ENCODE measurements at places on chromosomes 5 and 9.

- no peak for DNase-seq
These were observed 131.2 kb downstream of the RGS3 start for GRCh38 chr9:113594484-113595299.

DNA sequence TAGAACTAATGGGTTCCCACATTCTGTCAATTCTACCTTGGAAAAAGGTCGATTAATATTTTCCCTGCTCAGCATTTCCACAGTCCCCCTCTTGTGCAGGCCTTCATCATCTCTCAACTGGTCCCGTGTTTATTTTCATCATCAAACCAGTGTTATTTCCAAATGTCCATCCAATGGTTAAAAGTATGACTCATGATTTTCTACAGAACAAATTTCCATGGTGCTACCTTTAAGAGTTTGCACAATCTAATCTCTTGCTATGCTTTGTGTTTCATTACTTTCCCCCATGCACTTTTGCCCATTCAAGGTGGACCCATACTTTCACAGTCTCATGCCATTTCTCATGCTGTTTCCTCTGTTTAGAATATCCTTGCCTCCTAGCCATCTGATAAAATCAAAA is 143.7 kb downstream of the CCDC192 start:
- DNase-seq, result no peak

DNA sequence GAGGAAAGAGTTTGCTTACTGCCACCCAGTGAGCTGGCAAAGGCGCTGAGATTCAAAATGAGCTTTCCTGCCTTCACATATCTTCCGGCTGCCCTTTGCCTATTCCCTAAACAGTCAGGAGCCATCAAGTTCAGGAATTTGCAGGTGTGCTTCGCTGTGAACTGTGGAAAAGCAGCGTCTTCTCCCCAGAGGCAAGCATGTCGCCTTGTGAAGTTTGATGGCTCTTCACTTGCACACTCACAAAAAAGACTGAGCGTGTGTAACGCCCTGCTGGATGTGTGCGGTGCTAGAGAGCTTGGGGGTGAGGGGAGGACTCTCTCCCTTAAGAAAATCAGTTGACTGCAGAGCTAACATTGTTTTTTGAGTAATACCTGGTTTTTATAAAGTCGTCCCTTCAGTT is 288.7 kb downstream of the DOCK8 start:
- no peak for DNase-seq

DNA sequence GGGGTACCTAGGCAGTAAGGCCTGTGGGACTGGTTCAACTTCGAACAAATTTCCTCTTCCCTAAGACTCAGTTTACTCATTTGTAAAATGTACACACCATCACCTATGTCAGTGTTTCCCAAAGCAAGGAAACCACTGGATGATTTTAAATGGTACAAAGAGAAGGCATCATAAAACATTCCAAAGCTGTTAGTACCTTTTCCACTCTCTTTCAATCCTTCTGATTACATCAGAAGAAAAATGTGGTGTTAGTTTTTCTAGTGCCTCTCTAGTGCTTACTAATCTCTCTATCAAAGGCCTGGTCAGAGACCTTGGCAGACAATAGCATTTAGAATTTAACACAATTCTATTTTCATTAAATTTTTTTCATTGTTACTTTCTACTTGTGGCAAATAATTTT is 18.1 kb downstream of the NR6A1 start:
- no peak for DNase-seq

GRCh38 chr5:57664700-57665099 is 182.1 kb upstream of the ACTBL2 start:
- no peak for DNase-seq

GRCh38 chr5:173998531-173998930 is 9.6 kb downstream of the C5orf47 start:
- DNase-seq, result no peak

DNA sequence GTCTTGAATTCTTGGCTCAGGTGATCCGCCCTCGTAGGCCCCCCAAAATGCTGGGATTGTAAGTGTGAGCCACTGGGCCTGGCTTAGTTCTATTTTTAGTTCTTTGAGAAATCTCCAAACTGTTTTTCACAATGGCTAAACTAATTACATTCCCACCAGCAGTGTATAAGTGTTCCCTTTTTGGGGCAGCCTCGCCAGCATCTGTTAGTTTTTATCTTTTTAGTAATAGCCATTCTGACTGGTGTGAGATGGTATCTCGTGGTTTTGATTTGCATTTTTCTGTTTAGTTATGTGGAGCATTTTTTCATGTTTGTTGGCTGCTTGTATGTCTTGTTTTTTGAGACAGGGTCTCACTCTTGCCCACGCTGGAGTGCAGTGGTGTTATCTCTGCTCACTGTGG is 28.2 kb downstream of the CNOT6 start:
- DNase-seq, result no peak

DNA sequence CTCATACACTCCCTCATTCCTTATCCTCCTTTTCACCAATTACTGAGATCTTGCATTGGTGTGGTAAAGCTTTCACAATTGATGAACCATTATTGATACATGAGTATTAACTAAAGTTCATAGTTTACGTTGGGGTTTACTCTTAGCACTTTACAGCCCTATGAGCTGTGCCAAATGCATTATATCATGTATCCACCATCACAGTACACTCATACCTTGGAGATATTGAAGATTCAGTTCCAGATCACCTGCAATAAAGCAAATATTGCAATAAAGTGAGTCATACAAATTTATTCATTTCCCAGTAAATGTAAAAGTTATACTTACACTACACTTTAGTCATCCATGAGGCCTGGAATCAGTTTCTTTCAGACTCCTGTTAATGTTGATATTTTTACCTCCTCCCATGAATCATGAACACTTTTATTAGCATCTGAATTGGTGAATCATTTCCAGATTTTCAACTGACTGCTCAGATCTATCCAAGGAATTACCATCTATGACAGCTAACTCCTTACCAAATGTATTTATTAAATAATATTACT is 546.6 kb upstream of the PTPRD start:
- no peak for DNase-seq
